Amygdala (tissue), 56 donors: ENCODE measurements at places on chromosomes 1 and 21.

GRCh38 chr1:44368471-44369151, 13.6 kb upstream of the ERI3 start:
- no peak for DNase-seq

DNA sequence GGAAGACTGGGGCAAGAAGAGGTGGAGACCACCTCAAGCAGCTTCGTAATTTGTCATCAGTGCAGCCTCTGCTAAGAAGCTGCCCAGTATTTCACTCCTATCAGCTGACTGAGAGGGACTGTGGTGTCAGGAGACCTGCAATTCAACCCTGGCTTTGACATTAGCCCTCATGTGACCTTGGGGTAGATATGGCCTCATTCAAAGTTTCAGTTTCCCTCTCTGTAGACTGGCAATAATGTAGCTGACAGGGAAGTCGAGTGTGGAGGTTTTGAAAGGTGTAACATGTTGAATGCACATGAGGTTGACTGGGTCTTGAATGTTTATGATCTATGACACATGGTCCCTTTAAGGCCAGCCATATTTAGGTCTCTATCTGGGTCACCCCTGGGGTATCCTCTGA, 2.2 kb upstream of the SPRR4 start:
- DNase-seq, result no peak

DNA sequence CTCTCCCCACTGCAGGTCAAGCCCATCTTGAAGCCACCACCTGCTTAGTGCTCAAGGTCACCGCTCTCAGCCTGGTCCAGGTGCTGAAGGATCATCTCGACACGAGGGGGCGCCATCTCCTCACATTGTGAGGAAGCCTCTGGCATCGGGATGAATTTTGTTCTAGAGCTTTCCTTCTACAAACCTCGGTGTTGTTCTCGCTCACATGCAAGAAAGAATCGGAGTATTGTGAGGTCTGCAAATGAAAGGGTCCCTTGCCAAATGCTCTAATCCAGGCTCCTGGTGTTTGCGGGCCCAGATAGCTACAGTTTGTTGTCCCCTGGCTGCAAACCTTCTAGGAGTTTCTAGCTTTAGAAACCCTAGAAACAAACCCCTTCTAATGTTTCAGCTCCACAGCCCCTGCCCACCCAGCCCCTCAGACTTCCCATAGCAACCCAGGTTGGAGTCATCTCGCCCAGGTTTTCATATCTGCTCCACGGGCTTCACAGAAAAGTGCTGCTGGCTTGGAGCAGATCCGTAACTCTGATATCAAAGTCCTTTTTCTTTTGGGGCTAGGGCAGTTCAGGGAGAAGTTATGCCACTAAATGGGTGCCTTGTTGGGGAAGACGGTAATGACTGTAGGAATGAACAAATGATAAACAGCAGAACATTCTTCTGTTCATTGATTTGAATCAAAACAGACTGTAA, 8.6 kb upstream of the ATP5PO start:
- DNase-seq, result peak; percentile 89

GRCh38 chr1:31605908-31606427, 11.5 kb upstream of the HCRTR1 start:
- DNase-seq, result no peak

DNA sequence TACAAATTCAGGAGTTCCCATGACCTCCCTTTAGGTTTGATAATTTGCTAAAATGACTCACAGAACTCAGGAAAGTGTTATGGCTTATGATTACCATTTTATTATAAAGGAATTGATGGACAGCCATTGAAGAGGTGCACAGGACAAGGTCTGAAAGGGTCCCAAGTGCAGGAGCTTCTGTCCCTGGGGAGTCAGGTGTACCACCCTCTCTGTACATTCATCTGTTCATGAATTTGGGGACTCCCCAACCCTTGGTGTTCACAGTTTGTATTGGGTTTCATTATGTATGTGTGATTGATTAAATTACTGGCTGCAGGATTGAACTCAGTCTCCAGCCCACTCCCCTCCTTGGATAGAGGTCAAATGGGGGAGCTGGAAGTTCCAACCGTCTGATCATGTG, 10.8 kb upstream of the IL10RB start:
- DNase-seq, result no peak

DNA sequence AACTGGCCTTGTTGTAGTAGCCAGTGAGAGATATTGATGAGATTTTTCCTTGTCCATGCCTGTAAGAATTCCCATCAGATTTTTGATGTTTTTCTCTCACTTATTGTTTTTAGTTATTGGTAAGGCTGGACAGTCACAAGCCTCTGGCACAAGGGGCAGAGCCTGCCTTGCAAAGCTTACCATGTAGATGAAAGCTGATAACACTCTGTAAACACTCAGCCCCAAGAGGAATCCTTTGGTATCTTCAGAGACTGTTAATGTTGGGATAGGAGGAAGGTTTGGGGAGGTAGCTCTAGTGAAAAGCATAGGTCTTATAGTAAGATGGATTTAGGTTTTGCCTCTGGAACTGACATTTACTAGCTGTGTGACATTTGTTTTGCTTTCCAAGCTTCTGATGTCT, 37.7 kb downstream of the MARK1 start:
- no peak for DNase-seq
